BJ (cell line): ENCODE measurements at places on chromosomes 7 and 10.

DNA sequence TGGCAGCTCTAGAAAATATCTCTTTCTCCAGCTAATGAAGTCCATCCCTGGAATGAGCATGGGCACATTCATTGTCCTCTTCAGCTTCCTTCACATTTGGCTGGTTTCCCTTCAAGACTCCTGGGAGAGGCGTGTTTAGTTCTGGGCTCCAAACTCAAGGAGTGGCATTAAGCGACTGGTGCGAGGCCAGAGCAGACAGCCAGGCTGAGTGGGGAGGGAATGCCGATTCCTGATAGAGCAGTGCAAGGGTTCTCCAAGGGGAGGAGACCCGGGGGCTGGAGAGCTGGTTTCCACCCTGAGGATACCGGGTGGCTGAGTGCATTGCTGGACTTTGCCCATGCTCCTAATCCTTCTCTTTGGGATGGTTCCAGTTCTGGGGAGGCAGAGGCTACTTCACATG is 372.1 kb downstream of the RPS24 start:
- DNase-seq = no peak

DNA sequence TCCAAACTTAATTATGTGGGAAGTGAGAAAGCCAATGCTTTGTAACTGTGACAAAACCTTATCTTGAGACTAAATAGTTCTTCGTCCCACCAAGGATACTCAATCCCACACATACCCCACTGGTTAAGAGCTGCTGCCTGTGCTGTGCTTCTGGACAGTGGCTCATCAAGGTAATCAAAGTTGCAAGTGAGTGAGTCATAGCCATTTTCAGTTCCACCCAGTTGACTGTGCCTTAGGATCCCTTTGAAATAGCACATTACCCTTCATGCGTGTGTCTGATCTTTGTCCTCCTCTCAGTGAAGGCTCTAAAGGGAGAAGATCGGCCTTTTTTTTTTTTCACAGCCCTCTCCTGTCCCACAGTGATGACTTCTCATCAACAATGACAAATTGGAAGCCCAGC is 706.0 kb upstream of the AUTS2 start:
- DNase-seq = no peak

DNA sequence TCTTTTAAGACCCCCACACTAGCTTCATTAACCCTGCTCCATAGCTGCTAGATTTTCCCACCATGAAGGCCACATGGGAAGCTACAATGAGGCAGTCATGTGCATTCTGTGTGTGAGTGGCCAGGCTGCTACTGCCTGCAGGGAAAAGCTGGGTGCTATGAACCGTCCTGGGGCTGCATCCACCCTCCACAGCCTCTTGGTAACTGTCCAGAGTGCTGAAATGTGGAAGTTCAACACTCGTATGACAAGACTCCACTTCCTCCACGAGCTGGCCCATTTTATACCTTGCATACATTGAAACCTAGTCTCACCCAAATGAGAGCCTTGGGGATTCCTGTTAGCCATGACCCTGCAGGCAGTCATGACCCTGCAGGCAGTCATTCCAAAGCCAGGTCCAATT is 59.4 kb downstream of the CUZD1 start:
- DNase-seq = no peak

DNA sequence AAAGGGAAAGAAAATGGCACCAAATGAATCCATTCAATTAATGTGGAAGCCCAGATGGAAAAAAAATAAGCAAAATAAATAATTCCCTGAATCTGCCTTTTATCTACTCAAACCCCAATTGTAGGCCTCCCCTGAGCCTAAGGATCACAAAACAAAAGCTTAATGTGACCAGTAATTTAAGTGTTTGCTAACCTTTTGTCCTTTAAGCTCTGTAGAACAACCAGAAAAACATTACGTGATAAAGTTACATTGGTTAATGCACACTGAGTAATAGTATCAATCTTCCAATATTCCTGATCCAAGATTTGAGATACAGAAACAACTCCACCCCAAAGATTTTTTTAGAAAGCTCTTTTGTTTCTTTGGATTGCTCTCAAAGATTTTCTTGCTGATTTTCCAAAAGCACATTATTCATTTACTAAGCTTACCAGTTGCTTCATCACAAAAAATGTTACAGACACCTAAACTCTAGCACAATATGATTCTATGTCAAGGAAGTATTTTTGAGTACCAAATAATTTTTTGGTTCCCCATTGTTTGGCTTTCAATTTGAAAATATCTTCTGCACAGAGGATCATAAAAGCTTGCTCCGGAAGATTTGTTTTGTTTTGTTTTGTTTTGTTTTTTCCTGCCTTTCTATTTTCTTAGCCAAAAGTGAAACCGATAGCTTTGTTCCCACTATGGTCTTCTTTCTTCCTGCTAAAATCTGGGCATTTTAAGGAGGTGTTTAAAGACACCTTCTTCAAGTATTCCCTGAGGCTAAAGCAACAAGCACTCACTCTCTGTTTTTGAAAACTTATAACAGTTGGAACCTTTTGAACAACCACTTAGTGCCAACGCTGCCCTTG is 54.2 kb downstream of the TRIL start:
- no peak for DNase-seq

- DNase-seq = peak; percentile 41
These were observed 220.0 kb upstream of the KCND2 start for GRCh38 chr7:120052884-120053382.

GRCh38 chr10:66180581-66181318 is 745.1 kb upstream of the LRRTM3 start:
- DNase-seq = peak; percentile 3

DNA sequence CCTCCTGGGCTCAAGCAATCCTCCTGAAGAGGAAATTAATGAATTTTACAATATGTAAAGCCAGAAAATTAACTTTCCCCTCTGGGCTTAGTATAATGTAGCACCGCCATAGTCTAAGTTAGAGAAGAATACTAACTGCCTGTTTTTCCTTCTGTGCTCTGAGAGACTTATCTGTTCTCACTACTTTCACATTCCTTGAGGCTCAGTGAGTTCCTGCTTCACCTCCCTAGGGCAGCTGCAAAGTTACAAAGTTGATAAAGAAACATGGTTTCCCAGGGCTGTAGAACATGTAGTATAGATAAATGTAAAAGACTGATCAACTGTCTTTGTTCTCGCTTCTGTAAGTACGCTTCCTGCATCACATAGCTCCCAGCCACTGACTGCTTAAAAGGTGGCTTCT is 16.0 kb upstream of the OLAH start:
- no peak for DNase-seq

DNA sequence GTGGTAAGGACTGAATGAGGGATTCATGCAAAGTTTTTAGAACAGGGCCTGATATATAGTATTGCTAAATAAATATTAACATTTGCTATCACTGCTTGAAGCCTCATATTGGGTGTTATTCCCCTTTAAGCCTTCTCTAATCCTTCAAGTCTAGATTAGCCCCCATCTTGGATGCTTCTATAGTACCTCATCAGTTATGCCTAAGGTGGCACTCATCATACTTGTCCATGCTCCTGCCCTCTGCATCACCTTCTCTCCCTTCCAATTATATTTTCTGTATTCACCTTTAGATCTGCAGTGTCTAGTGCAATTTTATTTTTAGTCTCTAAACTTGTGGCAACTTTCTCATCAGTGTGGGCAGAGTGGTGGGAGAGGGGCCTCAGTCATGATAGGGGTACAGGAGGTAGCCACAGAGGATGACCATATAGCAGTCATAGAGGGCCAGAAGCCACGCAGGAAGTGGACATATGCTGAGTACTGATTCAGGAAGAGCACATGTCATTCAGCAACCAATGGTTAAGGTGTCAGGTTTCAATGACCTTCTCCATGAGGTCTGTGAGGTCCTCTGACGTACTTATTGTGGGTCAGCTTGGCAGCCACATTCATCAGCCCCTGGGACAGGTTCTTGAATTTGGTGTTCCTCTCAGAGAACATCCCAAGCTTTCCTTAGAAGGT is 2.5 kb downstream of the ENTPD1 start:
- no peak for DNase-seq

DNA sequence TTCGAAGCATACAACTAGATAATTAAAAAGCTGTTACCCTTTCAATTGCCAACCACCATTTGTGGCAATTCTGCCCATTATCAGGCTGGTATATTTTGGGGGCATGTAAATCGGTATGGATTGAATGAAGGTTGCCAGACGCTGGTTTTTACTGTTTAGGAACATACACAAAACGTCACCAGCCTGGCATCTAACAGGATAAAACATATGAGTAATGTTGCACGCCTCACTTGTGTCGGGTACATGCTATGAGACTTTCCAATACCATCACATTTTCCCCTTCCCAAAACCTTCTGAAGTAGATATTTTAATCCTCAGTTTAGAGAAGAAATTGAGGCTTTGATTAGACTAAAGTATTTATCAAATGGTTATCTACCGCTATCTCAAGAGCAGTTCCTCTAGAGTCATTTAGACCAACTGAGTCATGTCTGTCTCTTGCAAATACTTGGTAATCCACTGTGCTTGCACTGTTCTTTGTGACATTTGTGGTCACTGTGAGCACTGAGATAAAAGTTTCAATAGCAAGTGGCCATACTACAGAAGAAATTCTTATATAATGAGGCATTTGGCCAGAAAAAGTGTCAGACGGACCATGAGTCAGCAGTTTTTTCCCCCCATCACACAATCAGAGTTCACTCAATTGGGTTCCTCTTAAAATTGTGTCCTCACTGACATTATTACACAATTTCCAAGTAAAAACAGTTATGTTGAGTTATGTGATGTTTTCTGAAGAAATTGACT is 498.7 kb downstream of the NXPH1 start:
- no peak for DNase-seq

DNA sequence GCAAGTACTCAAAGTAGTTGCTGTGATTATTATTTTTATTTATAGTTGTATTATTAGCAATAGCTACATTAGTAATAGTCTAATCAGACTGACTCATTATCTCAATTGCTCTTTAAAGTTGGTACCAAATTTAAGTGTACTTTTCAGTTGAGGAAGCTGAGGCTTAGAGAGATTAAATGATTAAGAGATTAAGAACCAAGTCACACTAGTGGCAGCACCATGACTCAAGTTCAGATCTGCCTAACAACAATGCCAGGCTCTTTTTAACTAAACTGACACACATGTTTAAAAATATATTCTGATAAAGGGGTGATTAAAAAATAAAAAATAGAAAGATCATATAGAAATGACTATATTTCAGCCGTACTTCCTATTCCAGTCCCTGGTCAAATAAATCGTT is 42.0 kb downstream of the FZD1 start:
- no peak for DNase-seq

DNA sequence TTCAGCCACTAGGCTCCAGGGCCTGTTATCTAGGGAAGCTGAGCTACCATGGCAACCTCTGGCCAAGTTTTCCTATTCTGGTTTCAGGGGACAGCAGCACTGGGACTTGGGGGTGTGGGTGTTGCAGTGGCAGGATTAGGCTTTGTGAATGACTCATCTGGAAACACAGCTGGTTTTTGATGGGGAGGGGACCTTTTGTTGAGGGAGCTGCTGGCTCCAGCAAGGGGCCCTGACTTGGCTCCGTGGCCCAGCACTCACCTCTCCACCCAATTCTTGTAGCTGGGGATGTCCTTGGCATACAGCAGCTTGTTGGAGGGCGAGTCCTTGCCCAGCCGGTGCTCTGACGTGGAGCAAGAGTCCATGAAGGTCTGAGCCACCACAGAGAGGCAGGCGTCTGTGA is 435.9 kb downstream of the PLXNA4 start:
- DNase-seq = no peak

DNA sequence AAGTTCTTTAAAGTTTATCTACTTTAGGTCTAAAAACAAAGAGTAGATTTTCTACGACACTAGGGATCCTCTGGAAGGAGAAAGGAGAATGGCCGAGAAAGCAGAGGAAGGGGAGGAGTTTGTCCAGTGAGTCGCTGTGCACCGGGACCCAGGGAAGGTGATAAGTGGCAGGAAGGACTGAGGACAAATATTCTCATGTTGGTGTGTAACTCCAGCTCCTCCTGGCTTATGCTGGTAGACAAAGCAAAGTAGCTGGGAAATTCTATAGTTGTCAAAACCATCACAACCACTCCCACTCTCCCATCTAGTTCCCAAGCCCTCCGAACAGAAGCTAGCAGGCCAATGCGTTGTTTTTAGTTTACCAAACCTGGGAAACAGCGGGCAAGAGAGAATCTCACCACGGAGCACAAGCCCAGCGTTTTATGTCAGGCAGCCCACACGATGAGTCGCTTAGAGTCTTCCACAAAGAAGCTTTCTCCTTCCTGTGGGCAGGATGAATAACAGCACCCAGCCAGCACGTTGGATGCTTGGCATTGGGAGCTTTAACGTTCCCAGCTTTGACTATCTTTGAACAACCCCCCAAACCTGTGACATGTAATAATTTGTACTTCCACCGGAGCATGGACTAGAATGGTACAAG is 32.9 kb upstream of the JCAD start:
- no peak for DNase-seq

GRCh38 chr7:16063716-16064675 is 357.3 kb downstream of the CRPPA start:
- peak; percentile 22 for DNase-seq

GRCh38 chr10:86139066-86139657 is 227.4 kb downstream of the GRID1 start:
- DNase-seq = no peak

DNA sequence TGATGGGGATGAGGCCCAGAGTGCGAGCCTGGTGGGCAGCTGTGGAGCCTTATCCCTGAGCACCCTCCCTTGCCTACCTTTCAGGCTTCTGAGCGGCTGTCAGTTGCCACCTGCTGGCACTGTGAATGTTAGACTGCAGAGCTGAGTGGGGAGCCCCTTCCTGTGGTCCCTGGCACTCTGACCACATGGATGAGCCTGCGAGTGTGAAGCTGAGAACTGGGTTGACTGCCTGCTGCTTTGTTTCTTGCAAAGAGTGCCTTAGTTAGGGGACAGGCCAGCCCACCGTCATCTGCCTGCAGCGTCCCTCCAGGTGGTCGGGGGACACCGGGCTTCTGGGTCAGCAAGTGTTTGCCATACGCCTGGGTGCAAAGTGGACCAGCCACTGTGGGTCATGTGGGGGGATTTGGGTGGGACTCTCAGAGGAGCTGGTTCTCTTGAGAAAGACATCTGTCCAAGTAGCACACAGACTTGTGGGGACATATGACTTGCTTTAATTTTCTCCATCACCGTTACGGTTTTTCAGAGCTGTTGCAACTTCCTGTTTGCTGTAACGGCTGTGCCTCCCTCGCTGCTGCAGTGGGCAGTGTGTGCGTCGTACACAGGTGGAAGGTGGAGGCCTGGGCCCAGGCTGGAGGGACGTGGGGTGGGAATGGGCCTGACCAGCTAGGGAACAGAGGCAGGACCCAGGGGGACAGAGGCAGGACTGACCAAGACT is 13.7 kb downstream of the INPP5A start:
- no peak for DNase-seq

GRCh38 chr7:32893207-32893524 is 1.6 kb upstream of the KBTBD2 start:
- no peak for DNase-seq
